HuH-7.5 (cell line): ENCODE measurements at places on chromosomes 4 and X.

DNA sequence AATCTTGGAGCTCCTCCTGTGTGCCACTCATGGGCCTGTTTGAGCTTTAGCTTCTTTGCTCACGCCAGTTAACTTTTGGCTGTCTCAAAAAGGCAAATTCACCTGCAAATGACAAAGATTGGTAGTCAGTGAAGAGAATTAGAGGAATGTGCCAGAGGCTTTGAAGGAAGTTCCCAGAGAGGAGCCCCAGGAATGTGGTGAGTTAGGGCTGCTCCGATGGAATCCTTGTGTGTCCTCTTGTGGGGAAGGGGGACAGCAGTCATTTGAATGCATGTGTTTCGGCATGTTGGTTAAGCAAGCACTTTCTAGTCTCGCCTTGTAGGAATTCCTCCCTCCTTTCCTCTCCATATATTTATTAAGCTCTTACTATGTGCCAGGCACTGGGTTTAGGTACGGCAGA is 62.9 kb downstream of the ELF4 start:
- DNase-seq, result no peak

DNA sequence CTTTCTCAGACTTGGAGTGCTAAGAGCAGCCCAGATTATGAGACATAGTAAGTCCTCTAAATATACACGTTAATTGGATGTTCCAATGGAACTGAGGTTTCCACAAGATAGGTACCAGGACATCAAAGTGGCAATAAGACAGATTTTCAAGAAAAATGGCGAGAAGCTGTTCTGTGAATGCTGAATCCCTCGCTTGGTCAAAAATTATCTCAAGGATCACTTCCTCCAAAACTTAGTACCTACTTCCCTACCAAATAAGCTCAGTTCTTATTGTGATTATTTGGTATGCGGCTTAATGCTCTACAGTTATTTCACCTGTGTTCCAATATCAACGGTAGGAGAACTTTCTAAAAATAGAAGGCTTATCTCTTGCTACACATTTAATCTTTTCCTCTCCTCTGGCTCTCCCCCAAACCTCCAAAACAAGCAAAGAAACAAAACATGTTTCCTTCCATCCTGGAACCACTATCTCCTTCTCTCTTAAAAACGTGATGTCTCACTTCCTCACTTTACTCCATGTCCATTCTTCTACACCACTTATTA is 14.7 kb downstream of the PDGFC start:
- no peak for DNase-seq

- DNase-seq, result no peak
Observed at GRCh38 chr4:42596918-42597317, 60.0 kb downstream of the ATP8A1 start.

DNA sequence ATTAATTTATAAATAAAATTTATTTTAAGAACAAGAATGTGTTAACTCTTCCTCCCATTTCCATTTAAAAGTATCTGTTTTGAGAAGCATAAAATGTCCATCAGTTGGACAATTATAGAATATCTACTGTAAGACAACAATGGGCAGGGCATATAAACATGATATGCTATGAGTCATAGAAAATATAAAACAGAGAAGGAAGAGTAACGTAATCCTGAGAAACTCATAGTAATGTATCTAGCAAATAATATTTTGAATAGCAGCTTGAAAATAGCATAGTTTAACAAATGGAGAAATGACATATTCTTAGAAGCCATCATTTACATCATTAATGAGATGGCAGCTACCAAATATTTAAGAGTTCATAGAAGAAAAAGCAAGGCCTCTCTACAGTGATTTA is 820.3 kb upstream of the PCDH10 start:
- no peak for DNase-seq

GRCh38 chr4:76060506-76060905 is 14.0 kb upstream of the ART3 start:
- no peak for DNase-seq

- DNase-seq, result no peak
Observed at GRCh38 chr4:131764730-131765129, 1384.4 kb upstream of the PCDH10 start.
